T-helper 17 cell (primary cell): ENCODE measurements at places on chromosomes 5 and 9. TPM values are rescaled to one million over a fixed set of nuclear protein-coding genes. Genes with fewer than 3 reads are reported as not detected.

IL31RA gene
- not detected for total RNA-seq

- H3K27ac ChIP-seq = no peak overlapping the region
- peaks cover 2% of the 10 kb centered on the region for H3K36me3 ChIP-seq
- no peak overlapping the region for H3K4me3 ChIP-seq
- H3K27me3 ChIP-seq = peaks cover 15% of the 10 kb centered on the region
- no peak for DNase-seq
These were observed 69.3 kb upstream of the MOCS2 start for GRCh38 chr5:53178830-53179229.

GRCh38 chr9:73685786-73686185, 534.1 kb downstream of the ANXA1 start:
- no peak overlapping the region for H3K4me3 ChIP-seq
- no peaks in the 10 kb centered on the region for H3K4me1 ChIP-seq
- H3K27ac ChIP-seq = no peak overlapping the region
- DNase-seq = no peak

- no peaks in the 10 kb centered on the region for H3K4me1 ChIP-seq
- H3K27me3 ChIP-seq = no peaks in the 10 kb centered on the region
- no peak for DNase-seq
- H3K27ac ChIP-seq = peak overlapping the region; percentile 1
- peaks cover 12% of the 10 kb centered on the region for H3K36me3 ChIP-seq
- no peak overlapping the region for H3K4me3 ChIP-seq
These were observed 79.8 kb downstream of the NIPSNAP3B start for GRCh38 chr9:104843644-104844240.
